Fibroblast of skin of left quadriceps (primary cell): ENCODE measurements at places on chromosomes 2 and 18.

GRCh38 chr2:127859712-127860085 is 1.7 kb upstream of the POLR2D start:
- no peak for DNase-seq

DNA sequence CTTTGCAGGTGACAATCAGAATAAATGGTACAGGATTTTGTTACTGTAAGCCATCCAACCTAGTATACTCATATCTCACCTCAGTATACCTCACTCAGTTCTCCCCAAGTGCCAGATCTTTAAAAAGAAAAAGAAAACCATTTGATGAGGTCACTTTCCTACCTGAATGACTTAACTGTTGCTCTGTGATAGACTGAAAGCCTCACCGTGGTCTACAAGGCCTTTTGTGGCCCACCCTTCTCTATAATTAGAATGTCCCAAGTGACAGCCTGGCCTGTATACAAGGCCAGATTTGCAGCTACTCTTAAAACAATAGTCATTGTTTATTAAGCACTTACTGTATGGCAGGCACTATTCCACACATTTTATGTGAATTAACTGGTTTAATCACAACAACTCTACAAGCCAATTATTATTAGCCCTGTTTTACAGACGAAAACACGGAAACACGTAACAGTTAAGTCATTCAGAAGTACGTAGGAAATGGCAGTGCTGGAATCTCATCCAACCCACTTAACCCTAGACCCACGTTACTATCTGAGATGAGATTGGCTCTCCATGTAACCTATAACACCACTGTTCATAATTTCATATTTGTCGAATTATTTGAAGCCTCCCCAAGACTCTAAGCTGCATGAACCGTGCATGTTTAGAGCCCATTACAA is 28.3 kb downstream of the PKP4 start:
- no peak for DNase-seq

GRCh38 chr2:217429981-217430500 is 570.2 kb upstream of the TNP1 start:
- DNase-seq = no peak

DNA sequence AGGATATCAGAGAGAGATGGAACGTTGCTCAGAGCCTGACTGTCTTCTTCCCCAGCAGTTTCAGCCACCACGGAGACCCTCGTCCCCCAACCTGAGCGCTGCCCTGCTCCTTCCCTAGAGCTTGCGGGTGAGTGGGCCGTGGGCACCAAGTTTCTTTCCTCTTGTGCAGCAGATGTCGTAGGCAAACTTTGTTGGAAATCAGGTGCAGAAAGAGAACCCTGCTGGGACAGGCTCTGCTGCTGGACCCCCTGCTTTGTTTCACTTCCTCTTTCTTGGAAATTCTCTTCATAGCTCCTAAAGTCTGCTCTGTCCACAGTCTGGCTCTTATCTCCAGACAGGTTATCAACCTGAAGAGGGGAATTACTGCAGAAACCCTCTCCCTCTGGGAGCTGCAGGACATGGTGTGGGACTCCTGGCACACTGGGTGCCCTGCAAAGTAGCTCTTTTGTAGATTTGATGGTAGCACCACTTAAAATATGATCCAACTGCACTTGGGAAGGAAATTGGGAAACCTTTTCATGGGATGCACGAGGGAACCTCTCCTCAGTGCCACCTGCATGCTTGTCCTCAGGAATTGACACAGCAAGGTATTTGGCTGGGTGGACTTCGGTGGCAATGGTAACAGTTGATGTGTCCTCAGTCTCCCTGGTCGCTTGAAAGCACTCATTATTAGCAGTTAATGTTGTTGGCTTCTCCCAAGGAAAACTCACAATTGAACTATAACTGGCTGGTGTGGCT is 92.2 kb downstream of the ALPK2 start:
- no peak for DNase-seq

DNA sequence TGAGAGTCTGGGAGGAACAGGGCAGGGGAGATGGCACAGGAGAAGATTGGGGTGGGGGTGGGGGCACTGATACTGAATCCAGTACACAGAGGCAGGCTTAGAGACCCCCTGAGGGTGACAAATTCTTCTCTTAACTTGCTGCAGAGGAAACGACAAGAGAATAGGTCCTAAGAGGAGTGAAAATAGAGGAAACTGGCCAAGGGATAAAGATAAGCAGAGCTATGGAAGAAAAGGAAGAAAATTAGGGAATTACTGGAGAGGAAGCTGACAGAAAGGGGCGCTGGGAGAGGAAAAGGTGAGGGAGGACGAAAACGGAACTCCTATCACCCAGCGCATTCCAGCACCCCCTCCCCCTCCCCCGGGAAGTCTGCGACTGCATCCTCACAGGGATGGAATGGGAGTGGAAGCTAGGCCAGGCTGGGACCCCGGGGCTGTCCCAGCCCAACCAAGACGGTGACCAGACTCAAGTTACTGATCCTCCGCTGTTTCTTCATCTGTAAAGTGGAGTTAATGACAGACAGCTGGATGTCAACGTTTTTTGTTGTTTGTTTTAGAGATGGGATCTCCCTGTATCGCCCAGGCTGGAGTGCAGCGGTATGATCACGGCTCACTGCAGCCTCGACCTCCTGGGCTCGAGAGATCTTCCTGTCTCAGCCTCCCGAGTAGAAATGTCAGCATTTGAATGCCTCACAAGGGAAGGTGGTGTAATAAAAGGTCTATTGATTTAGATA is 2.6 kb upstream of the EMX1 start:
- DNase-seq = no peak

DNA sequence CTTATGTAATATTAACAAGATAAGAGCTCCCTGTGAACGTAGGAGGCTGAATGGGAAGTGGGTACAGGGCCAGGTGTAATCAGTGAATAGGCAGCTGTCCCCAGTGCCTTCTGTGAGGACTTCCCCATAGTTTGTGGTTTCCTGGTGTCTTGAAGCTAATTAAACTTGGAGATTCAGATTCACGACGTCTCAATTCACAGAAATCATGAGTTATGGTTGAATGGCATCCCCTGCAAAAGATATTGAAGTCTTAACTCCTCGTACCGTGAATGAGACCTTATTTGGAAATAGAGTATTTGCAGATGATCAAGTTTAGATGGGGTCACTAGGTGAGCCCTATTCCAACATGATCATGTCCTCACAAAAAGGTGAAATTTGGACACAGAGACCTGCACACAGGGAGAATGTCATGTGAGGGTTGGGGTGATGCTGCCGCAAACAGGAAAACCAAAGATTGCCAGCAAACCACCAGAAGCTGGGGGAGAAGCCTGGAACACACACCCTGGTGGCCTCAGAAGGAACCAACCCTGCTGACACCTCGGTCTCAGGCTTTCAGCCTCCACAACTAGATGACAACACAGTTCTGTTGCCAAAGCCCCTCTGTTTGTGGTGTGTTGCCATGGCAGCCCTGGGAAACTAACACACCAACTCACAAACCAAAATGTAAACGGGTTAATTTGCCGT is 13.2 kb downstream of the ARL4C start:
- DNase-seq = no peak

DNA sequence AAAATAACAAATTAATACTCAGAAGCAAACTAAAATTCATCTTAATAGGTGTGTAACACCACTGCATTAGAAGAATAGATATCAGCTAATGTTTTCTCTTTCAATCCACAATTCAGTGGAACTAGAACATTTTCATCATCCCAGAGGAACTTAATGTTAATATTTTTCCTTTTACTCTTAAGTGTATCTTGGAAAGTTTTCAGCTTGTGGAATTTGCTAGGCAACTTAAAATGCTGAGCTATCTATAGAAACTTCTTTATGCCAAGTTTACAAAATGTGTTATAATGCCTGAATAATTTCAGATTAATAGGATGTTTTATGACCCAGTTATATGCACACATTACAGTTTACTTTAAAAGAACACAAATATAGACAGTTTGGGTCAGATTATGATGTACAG is 86.6 kb upstream of the FAM237A start:
- no peak for DNase-seq

DNA sequence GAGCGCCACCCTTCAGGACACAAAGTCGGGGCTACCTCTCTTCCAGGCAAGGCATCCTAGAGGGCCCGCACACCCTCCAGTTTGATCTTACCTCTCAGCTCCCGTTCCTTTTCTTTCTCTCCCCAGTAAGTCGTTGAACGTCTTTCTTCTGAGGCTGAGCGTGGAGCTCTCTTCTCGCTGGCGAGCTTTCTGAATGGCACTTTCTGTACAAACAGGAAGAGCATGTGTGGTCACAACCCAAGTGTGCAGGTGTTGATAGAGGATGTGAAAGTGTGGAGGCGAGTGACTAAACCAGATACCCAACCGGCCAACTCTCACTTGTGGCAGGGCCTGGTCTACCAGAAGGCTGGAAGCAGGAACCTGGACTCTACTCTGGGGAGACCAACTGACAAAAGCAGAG is at the start of gene AFF3:
Gene AFF3, minus strand, starts transcription at position 198 of the 400 bp plus-strand sequence. CDS start 38,136 bp downstream, outside the sequence.
- no peak for DNase-seq
